T follicular helper cell (primary cell): ENCODE measurements at places on chromosomes 1 and 21.

- no peak for DNase-seq
These were observed 132.6 kb upstream of the CTTNBP2NL start for GRCh38 chr1:112263453-112263852.

DNA sequence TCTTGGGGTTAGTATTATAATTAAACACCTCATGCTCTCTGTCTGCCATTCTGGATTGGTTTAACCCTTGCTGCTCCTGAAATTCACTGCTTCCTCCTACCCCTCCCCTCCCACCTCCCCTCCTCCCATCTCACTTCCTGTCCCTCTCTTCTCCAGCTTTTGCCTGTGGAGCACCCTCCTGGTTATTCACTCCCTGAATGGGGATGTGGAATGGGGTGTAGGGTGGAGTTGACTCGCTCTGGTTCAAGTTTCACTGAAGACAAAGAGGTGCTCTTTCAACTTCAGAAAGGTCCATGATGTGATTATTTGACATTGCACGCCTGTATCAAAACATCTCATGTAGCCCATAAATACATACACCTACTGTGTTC is 160.5 kb downstream of the PLXNA2 start:
- DNase-seq: no peak

DNA sequence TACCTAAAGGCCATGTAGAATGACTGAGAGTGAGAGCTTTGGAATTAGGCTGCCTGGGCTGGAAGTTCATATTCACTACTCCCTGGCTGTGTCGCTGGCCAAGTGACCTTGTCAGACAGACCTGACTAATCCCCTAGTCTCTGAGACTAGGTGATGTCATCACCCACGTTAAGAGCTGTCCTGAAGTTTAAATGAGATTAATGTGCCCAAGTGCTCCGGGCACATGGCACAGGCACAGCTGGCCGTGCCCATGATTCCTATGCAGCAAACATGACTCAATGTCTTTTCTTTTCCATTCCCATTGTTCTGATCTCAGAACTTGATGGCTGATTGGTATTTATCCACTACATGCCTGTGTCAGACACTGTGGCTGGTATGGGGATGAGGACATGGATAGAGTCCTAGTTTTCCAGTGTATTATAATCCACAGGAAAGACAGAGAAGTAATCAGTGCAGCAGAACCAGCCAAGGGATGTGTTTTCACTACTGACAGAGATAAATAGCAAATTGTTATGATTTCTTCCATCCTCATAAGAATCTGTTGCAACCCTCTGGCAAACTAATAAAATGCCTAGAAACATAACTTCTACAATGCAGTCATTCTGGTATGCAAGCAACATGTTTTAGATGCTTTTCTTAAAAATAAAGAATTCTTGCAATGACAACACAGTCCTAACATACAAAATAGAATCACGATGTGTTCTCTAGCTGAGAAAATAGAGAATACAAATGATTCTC is 180.9 kb downstream of the PCP4 start:
- DNase-seq: no peak

DNA sequence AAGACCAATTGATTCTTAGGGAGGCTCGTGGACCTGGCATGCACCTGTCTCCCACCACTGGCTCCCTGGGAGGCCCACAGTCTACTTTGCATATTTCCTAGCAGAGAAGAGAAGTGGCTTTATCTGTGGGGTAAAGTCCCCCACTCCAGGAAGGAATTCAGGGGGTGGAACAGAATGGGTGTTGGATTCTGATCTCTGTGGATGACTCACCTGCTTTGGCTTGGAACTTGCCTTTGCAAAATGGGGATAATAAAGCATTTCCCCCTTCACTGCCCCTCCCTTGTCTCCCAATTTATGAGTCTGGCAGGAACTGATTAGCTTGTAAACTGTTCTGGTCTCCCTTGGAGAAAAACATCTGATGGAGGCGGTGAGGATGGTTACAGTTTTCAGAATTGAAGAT is 21.2 kb upstream of the OTUD3 start:
- DNase-seq: no peak

DNA sequence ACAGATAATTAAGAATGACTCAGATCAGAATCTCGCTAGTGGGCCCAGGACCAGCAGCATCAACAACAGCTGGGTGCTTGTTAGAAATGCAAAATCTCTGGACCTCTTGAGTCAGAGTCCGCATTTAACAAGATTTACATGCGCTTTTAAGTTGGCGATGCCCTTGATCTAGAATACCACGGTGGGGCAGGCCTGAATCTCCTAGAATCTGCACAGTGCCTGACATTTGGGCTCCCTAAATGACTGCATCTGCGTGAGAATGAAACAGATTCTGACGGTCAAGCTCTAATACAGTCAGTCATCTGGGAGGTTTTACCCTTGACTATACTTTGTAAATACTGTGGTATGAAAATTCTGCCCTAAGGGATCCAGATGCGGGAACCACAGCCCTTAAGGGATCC is 17.2 kb upstream of the RAB29 start:
- no peak for DNase-seq

- DNase-seq: no peak
These were observed 575.5 kb downstream of the MRPL39 start for GRCh38 chr21:25031750-25032149.

- DNase-seq: no peak
These were observed 38.9 kb downstream of the EPHB2 start for GRCh38 chr1:22749503-22749902.

DNA sequence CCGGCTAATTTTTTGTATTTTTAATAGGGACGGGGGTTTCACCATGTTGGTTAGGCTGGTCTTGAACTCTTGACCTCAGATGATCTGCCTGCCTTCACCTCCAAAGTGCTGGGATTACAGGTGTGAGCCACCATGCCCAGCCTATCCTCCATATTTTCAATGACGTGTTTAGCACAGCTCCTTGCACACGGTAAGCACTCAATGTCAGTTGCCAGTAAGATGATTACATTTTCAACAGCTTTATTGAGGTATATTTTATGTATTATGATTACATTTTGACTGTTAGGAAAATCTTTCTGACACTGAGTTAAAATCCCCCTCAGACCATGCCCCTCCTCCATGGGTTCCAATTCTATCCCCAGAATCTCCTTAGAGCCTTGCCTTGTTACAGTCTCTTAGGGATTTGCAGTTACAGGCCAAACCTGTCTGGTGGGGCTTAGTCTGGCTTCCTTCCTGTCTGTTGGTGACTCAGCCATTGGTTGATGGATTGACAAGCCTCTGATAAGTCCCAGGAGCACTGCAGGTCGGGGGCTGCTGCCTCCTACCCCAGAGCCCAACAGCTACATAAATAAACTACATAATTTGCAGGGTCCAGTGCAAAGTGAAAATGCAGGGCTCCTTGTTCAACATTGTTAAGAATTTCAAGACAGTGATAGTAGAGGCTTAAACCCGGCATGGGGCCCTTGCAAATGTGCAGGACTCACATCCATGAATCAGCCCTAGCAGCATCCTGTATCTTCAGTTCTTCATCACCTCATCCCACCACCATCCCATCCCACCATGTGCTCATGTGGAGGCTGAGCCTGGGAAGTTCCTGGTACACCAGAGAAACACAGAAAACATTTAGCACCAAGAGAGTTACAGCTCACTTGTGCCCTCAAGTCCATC is 23.4 kb downstream of the COA7 start:
- DNase-seq: no peak

DNA sequence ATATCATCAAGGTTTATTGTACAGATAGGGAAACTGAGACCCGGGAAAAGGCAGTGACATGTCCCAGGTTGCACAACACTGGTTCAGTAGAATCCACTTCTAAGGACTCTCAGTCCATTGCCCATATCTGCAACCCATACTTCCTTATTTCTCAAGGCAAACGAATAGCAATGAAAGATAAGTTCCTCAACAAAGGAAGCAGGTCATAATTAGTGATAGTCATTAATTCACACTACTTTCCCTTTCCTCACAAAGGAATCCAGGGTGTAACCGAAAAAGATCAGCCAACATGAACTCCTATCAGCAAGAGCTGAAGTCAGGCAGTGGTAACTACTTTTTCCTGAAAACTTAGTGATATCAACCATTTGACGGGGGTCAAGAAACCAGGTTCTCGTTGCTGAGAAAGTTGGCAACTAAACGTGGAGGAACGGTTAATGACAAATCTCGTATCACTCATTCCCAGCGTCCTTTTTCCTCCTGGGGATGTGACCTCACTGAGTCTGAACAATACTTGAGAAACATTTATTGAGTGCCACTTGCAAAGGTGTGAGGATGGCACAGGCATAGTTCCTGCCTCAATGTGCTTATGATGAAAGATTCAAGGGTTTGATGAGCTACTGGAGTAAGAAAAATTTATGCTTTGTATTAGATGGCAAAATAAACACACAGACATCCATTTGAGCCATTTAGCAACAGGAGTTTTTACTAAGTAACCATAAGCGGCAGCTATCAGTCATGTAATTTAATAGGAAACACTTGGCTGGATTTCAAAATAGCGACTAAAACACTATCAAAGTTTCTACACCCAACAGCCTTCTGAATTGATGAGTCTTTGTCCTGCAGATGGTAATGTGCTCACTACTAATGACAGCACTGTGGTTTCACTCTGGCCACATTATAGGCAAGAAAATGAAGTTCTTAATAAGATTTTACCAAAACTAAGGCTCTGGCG is 82.3 kb downstream of the PLPP3 start:
- DNase-seq: no peak

DNA sequence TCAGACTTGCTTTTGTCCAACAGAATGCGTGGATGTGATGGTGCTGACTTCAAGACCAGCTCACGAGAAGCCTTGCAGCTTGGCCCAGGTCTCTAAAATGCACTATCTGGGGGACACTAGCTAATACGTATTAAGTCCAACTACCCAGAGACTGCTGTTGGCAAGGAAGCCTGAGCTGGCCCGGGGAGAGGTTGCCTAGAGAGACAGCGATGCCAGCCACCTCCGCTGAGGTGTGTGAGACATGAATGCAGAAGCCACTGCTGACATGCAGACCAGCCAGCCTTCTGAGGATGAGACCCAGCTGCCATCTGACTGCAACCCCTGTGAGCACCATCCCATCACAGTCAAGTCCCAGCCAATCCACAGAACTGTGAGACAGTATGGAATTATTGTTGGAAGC is 32.5 kb downstream of the THAP3 start:
- no peak for DNase-seq

DNA sequence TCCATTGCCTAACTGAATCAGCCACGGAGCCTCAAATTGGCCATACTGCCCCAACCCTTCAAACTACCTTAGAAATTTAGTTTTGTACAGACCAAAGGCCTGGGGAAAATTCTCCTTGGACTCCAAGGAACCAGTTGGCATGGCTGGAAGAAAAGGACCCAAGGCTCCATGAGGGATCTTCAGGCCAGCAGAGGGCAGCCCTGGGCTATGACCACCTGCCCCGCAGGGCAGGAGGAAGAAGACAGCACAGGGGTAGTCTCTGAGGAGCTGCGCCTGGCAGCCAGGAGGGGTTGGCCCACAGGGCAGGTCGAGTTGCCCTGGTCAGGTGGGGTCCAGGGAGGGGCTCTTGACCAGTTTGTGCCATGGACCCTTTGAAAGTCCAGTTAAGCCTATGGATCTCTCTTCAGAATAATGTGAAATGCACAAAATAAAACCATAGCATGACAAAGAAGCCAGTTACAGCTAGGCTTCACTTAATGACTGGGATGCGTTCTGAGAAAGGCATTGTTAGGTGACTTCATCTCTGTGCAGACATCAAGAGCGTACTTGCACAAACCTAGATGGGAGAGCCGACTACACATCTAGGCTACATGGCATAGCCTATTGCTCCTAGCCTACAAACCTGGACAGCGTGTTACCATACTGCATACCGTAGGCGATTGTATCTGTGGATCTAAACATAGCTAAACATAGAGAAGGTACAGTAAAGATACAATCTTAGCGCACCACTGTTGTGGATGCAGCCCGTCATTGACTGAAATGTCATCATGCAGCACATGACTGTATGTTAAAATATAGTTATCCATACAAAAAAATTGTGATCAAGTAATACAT is 26.1 kb downstream of the CACNA1S start:
- no peak for DNase-seq
